ENCODE measurements at places on chromosomes 2 and 18.

GRCh38 chr18:48050176-48050575 is 119.7 kb upstream of the SMAD2 start:
- DNase-seq: no peak

DNA sequence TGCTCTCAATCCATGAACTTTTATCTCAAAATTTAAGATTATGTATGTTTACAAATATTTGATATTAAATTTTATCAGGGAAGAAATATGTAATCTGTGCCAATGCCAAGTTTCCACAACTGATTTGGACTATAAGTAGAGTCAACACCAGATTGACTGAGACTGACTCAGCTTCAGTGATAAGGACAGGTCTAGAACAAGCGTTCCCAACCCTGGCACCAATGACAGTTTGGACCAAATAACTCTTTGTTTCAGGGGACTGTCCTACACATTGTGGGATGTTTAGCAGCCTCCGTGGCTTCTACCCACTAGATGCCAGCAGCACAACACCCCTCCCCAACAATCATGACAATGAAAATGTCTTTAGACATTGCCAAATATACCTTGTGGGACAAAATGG is 165.3 kb downstream of the THADA start:
- DNase-seq: no peak

- no peak for DNase-seq
Measured at GRCh38 chr2:237456200-237456843, 30.7 kb upstream of the MLPH start.

DNA sequence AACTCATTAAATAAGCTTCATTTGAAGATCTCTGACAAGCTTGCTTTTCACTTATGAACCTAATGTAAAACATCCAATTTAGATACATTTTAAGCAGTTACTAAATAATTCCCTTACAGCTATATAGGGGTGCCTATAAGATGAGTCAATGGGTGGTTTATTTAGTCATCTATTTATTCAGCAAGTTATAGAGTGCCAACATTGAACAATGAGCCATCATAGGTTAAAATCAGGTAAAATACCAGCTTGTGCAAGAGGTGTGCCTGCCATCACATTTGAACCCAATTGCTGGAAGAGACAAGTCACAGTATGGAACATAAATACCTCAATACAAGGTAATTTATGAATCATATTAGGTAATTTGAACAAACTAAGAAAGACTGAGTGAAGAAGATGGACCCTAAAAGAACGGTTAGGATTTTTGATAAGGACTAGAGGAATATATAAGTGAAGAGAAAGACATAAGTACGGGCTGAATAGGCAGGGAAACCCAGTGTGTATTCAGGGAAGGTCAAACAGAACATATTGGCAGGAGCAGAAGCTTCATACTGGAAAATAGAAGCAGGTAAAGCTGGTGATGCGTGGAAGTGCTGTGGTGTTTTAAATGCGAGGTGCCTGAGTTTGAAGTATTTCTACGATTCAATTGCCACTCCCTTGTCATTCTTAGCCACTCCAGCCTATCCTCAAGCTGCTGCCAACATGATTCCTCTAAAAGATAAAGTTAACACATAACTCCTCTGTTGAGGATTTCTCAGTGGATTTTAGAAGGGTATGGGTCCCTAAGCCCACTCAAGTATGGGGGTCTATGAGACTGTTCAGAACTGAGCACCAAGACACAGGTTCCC is 18.9 kb upstream of the STAT4 start:
- DNase-seq: no peak

DNA sequence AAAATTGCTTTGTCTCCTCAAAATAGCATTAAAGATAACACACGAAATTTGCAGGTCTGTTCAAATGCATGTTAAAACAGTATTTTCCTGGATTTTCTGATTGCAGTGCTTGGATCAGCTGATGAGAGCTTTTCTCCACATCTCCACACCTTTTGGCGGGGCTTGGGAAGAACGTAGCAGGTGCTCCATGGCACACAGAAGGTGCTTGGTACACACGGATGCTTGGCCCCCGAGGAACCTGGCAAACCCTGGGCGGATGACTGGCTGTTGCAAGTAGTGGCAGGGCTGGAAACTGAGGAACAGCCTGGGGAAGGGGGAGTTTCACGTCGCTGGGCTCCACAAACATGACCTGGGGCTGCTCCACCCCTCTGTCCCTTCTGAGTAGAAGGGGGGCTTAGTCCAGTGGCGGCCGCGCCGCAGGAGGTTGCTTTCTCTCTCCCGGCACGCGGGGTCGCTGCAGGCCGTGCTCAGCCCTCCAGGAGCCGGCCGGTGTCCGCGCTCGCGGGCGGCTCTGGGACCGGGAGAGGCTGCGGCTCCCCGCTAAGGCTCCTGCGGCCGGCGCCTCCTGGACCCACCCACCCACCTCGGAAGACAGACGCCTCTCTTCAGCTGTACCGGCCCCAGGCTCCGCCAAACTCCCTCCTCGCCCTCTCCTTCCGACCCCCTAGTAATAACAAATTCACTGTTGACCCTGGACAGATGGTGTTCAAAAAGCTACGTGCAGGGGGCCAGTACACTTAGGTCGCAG is 69.3 kb downstream of the MARCO start:
- DNase-seq: no peak

GRCh38 chr2:86033751-86034692 is 71.7 kb downstream of the POLR1A start:
- DNase-seq: no peak

- no peak for DNase-seq
Measured at GRCh38 chr18:45102863-45103262, 422.2 kb downstream of the SETBP1 start.

DNA sequence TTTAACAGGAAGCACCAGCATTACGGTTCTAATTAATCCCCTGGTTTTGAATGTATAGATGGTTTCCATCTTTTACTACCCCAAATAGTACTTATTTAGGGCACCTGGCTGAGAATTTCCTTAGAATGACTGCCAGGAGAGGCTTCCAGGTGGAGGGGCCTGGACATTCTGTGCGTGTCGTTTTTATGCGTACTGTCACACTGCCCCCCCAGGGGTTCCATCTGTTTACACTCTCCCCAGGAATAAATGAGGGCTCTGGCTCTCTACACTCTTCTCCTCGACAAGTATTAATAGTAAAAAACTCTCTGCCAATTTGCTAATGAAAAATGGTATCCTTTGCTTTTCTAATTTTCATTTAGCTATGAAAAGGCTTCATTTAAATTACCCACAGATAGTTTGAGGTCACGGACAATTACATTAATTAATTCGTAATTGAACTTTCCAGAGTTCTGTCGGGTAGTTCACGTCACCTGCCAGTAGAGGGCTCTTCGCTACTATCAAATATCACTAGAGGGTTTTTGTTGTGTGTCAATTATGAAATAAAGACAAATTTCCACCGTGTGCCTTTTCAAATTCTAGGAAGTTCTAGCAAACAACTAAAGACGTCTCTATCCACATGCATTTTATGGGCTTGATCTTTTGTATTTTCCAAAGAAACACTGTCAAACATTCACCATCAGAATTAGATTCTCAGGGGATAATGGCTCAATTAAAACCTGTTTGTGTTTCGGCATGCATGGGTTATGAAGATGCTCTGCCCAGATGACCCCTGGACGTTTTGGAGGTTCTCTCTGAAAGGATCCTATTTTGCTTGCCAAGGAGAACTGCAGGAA is 88.8 kb upstream of the ASB18 start:
- DNase-seq: no peak

DNA sequence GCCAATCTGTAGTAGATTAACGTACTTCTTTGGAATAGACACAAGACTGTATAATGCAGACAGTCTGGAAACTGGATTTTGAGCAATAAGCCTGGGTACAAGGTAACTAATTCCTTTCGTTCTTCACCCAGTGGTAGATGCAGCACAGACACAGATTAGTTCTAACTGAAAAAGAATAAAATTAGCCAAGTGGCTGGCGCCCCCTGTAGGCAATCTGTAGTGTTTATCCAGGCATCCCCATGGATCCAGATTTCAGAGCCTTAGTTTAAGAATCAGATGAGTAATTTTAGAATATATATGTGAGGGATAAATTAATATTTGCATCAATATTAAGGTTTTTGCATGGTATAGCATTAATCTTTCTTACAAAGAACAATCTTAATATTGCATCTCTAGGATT is 563.9 kb downstream of the DCC start:
- DNase-seq: no peak

DNA sequence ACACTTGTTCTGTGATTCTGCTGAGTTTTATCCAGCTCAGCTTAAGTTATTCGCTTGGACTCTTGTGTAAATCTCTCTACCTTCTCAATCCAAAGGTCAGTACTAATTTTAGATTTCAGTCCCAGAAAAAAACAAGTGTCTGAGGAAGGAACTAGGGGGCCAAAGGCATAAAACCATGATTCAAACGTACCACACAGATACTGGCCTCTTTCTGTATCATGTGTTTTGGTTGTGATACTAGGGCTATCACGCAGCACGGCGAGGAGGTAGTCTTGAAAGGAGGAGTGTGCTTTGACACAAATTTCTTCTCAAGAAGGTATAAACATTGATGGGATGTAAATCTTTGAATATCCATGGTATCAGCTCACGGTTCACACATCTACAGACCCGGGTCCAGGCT is 8.3 kb downstream of the SERPINE2 start:
- DNase-seq: no peak

DNA sequence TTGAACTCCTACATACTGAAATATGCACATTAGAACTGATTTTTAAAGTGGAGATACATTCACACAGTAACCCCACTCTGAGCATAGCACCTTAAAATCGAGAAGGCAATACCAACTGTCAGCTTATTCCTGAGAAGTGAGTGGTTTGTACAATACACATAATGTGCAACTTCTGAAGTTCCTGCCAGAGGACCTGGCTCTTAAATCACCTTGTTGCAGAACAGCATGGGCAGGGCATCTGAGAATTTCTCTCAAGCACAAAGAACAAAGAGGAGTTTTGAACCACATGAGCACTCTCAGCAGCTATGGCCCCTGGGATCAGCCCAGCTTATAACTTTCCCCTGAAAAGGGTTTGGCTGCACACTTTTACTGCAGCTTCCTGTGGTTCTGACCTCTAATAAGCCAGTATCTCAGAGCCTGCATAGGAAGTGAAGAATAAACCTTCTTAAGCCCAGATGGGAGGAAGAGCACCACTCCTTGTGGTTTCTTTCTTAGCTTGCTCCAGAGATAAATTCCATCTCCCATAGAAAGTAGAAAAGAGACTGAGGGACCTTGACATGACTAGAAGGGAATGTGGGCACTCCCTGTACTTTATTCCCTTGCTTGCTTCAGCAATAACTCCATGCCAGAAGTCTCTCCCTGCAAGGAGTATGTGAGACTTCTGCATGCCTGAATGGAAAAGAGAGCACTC is 862.3 kb downstream of the SUCLG1 start:
- DNase-seq: no peak

DNA sequence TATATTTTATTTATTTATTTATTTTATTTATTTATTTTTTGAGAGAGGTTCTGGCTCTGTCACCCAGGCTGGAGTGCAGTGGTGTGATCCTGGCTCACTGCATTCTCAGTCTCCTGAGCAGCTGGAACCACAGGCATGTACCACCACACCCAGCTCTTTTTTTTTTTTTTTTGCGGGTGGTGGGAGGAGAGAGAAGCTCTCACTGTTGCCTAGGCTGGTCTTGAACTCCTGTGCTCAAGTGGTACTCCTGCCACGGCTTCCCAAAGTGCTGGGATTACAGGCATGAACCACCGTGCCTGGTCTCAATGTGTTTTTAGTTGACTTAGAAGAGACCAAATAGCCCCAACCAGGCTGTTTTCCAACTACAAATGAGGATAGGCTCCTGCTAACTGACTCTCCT is 80.7 kb downstream of the PDCL3 start:
- no peak for DNase-seq

DNA sequence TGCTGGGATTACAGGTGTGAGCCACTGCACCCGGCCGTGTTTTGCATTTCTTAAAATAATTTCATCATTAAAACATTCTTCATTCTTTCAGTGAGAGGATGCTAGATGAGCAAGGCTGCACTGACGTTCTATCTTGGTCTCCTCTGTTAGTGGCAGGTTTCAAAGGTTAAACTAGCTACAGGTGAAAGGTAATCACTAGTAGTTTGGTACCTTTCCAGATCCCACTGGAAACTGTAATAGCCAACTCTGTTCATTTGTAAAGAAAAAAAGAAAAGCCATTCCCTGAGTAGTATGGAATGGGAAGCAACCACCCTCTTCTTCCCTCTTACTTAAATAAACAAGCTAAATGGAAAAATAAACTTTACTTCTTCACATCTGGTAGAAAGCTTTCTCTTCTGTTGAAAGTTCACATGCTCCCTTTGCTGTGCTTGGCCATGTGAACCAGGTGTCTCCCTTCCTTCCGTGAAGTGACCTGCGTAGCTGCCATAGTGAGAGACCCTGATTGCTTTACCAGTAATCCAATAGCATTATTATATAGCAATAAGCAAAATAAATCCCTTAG is 94.0 kb downstream of the GREB1L start:
- no peak for DNase-seq

DNA sequence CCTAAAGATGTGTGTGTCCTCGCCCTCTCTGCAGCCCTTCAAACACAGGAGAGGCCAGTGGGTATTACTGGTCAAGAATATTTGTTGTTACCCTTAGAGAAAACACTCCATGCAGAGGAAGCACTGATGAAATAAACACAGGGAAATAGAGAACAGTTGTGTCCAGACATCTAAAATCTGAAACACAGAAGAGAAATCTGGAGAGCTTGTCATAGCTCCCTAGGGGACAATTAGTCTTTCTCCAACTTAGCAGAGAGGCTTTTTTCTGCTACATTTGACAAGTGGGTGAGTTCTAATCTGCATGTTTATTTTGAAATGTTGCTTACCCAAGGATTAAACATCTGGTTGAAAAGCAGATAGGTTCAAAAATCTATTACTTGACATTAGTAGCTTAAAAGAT is 190.1 kb downstream of the CTNNA2 start:
- no peak for DNase-seq

DNA sequence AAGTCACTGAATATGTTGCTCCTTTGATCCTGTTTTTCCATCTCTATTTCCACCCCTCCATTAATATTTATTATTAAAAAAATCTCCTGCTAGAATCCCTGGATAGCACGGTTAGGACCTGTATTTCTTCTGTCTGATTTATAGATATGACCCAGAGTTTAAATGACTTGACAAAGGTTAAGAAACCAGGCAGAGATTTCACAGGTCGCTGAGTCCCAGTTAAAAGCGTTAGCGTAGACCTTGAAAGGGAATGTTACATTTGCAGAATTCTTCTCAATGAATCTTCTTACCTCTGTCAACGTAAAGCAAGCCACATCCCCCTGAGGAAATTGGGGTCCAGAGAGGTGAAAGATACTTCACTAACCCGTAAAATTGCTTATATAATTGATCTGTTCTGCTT is 220.2 kb downstream of the GCA start:
- no peak for DNase-seq

GRCh38 chr2:127153691-127154158 is 46.8 kb upstream of the BIN1 start:
- no peak for DNase-seq

- no peak for DNase-seq
Measured at GRCh38 chr2:44102790-44103562, 65.7 kb upstream of the PPM1B start.

DNA sequence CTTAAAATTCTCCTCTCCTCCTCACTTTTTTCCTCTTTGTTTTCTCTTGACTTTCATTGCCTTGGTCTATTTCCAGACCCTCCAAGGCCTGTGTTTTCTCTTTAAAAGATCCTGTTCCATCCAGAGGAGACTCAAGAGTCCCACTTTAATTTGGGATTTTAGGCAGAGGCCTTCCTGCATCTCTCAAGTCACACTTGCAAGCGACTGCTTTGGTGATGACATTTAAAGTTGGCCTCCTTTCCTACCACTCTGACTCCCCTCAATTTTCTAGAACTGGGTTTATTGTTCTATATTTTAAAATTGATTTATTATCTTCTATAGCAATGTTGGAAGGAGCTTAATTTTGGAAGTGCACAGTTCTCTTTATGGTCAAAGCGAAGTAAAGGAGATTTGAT is 16.3 kb downstream of the ASAP2 start:
- DNase-seq: no peak

- no peak for DNase-seq
Measured at GRCh38 chr18:23223641-23224040, 88.4 kb downstream of the CABLES1 start.
